T1000 (cell line): ENCODE measurements at places on chromosomes 4 and X.

DNA sequence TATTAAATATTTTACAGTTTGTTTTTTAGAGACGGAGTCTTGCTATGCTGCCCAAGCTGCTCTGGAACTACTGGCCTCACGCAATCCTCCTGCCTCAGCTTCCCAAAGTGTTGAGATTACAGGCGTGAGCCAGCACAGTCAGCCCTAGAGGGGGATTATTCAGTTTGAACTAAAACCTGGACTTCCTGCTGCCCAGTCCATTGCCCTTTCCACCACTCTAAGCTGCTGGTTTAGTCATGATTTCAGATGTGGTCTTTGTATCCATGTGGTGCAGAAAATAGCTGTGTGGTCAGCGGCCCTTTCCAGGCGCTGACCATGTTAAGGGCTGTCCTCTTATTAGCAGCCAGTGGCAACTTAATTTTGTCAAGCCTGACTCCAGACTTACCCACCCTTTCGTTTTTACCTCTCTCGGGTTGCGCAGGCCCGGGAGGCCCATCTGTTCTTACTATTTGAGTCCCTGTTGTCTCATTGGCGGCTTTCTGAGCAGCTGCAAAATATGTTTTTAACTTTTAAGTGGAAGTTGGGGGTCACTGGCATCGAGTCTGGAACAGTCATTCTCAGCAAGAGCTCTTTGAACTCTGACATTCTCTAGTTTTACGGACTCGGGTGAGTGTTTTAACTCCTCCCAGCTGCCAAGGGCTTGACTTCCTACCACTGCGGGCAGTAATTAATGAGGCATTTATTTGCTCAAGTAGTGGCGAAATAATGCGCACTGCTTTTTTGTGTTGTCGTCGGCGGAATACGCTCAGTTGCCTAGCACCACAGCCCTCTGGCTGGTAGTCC is 773 bp upstream of the VMA21 start:
- DNase-seq: no peak

DNA sequence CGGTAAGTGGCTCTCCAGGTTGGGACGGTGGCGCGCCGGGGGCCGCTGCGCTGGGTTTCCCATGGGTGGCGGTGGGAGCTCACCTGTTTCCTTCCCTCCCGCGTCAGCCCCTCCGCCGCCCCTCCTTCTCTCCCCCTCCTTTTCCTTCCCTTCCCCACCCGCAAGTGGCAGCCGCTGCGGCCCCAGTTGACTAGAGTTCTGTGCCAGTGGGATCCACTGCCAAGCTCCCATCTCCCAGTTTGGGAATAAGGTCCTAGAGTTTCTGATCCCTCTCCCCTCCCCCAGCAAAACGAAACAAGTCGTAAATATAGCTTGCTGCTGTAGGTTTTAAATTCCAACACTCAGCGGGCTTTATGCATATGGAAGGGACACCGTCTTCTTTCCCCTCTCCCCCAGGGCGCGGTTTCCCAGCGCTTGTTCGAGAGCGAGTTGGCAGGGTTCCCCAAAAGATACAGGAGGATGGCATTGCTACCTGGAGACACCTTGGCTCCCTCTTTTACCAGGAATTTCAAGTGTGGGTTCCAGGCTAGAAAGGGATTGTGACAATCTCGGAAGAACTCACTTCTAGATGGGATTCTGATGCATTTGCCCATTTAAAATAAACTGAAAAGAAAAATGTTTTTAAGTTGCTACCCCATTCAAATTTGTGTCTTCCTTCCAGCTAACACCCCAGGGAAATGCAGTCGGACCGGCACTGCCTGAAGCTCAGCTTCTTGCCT is 1.2 kb downstream of the TLL1 start:
- no peak for DNase-seq

DNA sequence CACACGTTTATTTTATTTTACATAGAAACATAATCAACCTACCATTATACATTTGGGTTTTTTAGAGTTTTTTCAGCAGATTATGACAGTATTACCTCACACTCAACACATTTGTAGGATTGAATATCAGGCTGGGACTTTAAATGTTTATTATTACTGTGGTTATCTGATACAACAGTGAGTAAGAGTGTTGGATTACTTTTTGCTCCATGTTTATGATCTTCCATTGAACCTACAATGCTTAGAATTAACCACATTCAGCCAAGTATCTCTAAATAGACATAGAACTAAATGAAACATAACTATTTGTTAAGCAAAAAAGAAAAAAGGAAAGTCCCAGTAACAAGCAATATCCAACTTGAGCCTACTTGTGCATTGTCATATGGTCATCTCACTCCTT is 607.4 kb upstream of the PITX2 start:
- DNase-seq: no peak

DNA sequence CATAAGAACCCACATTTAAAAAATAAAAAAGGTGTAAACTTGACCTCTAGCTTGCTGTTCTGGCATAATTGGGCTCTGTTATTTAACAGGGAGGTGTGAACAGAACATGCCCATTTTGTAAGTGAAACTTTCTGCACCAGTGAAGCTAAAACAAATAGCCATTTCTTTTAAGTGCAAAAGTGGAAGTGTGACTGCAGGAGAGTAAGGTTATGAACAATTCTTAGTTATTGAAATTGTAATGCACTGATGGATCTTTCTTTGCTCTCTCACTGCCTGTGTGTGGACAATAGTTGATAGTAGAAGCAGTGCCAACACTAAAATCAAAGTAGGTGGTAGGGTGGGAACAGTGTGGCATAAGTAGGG is 12.6 kb downstream of the P2RY10 start:
- no peak for DNase-seq

DNA sequence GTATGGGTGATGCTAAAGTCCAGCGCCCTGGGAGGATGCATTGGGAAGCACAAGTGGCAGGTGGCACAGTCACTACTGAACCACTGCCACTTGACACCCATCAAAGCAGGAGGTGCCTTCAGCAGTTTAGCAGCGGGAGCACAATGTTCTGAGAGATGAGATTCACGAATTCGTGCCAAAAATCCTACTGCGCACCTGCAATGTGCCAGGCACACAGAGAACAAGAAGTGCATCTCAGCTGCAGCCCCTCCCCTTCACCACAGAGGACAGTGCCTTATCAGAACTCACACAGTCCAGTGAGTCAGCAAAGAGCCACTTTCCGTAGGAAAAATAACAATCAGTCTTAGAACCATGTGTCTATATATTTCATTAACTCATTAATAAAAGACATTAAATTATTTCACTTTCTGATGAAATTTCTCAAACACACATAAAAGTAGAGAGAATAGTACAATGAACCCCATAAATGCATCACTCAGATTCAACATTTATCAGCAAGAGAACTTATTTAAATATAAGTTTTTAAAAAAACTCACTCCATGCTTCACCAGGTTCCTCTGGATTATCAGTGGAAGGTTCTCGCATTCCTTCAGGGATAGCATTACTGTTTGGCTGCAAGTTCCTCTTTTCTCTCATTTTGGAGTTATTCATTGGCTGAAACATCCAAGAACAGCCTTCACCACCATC is 47.0 kb downstream of the BEND2 start:
- no peak for DNase-seq

DNA sequence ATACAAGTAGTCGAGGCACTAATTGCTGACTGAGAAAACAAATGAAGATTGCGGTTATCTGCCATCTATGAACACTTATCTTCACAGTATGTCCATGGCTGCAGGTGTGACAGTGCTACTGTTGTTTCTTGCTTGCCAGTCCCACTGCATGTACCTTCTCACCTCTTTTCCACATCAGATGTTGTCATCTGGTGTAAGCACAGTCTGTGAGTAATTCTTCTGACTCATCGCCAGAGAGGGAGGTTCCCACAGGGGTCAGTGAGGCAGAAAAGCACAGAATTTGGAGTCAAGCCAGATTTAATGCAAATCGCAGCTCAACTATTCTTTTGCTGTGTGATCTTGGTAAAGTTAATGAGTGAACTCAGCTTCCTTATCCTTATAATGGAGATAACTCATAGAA is 144.4 kb downstream of the GLRA2 start:
- DNase-seq: no peak

DNA sequence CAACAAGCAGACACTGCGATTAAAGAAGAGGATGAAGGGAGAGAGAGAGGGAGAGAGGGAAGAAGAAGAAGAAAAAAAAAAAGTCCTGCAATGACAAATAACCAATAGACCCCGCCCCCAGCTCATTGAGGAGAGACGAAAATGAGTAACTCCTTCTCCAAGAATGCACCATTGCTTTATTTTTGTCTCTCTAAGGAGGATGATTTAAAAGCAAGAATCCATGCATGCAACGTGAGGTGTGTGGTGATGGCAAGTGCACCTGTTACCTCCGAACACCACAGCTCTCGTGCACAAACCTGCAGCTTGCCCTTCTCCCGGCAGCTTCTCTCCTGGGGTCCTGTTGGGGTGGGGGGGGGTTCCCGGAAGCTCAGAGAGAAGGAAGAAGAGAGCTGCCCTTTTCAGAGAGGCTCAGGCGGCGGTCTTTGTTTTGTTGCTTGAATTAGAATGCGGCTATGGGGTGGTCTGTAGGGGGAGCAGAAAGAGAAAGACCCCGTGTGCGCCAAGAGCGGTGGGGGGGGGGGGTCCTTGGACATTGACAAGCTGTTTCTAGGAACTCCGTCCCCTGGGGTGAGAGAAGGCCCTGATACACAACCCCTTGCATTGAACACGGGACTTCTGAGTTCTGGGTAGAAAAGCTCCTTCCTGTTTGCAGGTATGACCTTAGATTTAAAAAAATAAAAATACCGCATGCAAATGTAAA is 100.7 kb downstream of the CRLF2 start:
- DNase-seq: no peak

GRCh38 chr4:151325111-151325948 is at the start of gene SH3D19:
SH3D19 (minus strand) TSS chr4:151325605; CDS start chr4:151325352, 253 bp downstream.
- DNase-seq: peak; percentile 22

GRCh38 chr4:61648264-61648663 is 448.1 kb downstream of the ADGRL3 start:
- DNase-seq: no peak

DNA sequence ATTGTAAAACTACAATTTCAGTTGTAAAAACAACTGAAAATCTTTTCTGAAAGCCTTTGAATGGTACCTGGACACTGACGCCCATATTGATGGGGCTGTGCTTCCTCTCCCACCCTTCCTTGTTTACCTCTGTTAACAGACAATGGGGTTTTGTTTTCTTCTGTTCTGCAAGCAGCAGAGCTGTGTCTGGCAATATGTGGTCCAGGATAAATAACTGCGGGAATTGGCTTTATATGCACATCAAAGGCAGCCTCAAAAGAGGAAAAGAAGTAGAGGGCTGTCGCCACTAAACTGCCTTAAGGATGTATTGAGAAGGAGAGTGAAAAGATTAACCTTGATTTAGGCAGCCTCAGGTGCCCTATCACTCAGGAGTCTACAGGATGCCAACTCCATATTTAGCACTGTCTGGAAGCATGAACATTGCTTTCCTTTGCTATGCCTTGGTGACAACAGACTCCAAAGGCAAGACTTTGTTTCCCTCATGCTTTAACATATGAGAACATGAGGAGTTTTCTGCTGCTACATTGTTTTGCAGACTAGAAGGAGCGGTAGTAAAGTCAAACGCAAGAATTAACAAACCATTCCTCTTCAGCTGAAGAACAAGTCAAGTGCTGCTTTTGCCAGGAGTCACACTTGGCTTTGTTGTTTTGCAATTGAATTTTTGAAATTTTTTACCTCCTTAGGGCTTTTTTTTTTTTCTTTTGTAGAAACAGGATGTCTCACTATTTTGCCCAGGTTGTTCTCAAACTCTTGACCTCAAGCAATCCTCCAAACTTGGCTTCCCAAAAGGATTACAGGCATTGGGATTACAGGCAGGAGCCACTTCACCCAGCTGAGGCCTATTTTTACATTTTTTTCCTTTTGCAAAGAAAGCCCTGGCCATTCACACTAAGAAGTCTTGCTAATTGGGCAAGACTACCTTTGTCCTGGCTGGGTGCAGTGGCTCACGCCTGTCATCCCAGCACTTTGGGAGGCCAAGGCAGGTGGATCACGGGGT is 3.0 kb downstream of the IL21 start:
- DNase-seq: no peak

DNA sequence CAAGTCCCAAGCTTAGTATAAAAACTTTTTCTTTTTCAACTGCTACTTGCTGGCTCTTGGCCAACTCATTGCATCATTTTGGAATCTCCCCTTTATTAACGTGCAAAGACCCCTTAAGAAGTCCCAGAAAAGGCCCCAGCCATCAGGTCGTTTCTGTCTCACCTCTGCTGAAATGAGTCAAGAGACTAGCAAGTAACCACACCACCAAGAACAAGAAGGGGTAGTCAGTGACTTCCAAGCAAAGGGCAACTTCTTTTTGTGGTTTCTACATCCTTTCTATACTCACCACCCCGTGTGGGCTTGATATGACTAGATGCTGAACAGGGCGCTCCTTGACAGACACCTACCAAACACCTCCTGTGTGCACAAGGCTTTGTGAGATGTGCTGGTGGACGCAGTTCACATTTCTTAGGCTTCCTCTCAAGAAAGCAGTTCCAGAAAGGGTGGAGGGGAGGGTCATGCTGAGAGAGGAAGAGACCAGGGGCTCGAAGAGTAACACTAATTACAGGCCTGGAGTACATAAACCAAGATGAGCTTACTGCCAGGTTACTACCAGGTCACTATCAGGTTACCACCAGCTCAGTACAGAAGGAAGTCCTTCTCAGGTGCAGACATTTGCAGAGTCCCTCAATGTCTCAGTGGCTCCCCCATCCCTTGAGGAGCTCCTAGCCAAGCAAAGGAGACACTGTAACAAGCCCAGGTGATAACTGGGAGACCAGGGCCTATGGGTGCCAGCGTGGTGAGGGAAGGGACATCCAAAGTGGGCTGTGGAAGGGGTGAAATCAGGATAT is 19.3 kb downstream of the JAKMIP1 start:
- DNase-seq: no peak

DNA sequence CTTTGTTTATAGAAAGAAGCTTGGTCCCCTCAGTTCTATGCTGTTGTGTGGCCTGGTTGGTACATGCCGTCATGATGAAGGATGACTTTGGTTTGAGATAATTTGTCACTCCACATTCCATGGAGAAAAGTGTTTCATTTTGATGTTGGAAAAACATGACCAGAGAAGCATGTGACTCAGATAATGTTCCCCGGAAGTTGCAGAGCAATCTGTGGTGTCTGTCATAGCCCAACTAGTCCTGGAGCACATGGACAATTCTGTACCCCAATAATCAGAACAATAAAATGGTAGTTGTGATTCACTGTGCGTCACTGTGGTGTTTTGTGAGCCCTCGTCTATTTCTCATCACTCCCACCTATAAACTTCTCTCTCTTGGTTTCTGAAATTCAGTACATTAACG is 85.1 kb downstream of the PDK3 start:
- DNase-seq: no peak

DNA sequence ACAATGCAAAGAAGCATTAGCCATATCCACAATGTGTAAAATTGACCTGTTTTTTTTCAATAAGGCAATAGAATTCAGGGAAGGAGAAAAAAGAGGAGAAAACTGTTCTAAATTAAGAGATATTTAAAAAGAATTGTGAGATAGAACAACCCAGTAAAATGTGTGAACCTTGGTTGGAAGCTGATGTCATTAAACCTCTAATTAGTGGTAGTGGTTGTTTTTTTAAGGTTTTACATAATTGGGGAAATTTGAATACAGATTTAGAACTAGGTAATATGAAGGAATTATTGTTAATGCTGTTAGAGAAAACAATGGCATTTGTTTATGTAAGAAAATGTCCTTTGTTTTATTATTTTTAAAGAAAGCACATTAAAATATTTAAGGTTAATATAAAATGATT is 15.1 kb upstream of the H2AZ1 start:
- DNase-seq: no peak

GRCh38 chr4:14338585-14339265 is 663.6 kb upstream of the CPEB2 start:
- no peak for DNase-seq
